OCI-LY7 (cell line): ENCODE measurements at places on chromosomes 1 and 21. TPM values are rescaled to one million over a fixed set of nuclear protein-coding genes. Genes with fewer than 3 reads are reported as not detected.
A peak's percentile ranks its signal among the peaks of the same experiment; 100 is the strongest.

DNA sequence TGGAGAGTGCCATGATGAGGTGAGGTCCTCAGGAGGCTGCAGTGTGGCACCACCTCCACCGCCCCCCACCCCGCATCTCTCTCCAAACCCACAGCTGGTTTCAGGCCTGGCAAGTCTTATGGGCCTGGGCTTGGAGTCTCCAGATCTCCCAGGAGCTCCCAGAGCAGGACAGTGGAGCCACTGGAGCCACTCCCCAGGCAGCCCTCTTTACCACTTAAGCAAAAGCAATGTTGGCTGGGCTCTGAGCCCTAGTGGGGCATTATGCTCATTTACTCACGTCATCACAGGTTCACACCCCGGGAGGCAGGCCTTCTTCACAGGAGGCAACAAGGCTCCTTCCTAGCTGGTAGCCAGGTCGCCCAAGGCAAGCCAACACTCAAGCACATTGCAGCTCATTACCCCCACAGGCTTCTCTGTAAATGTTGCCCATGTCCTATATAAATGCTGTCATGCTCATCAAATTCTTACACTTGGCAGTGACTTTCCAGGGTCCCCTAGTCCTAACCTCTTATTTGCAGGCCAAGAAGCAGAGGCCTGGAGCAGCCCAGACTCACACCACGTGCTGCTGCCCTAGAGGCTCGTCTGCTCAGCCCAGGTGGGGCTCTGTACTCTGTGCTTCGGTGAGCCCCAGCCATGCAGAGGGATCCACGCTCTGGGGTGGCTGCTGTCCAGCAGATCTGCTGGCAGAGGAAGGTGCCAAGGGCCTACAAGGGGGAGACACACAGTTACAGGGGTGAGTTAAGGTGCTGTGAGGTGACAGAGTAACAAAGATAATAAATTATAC is 459.3 kb downstream of the MATN1 start:
- no peak for DNase-seq

DNA sequence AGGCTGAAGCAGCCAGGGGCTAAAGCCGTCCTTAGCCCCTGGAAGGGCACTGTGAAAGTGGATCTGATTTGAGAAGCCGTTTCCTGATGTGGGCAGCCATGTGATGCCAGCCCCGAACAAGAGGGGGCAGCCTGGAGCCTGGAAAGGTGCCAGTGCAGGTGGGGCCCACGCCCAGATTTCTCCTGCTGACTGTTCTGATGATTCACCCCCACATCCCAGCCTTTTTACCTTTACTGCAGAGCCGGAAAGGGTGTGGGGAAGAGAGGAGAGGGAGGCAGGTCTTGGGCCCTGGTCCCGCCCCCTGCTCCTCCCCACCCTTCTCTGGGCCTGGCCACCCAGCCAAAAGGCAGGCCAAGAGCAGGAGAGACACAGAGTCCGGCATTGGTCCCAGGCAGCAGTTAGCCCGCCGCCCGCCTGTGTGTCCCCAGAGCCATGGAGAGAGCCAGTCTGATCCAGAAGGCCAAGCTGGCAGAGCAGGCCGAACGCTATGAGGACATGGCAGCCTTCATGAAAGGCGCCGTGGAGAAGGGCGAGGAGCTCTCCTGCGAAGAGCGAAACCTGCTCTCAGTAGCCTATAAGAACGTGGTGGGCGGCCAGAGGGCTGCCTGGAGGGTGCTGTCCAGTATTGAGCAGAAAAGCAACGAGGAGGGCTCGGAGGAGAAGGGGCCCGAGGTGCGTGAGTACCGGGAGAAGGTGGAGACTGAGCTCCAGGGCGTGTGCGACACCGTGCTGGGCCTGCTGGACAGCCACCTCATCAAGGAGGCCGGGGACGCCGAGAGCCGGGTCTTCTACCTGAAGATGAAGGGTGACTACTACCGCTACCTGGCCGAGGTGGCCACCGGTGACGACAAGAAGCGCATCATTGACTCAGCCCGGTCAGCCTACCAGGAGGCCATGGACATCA is at the start of gene SFN:
SFN (plus strand) TSS at position 369 of the 904 bp plus-strand sequence; CDS start at position 433, 64 bp downstream.
- DNase-seq, result peak; percentile 74

F13B gene
- not detected in 2 replicates for total RNA-seq

DNA sequence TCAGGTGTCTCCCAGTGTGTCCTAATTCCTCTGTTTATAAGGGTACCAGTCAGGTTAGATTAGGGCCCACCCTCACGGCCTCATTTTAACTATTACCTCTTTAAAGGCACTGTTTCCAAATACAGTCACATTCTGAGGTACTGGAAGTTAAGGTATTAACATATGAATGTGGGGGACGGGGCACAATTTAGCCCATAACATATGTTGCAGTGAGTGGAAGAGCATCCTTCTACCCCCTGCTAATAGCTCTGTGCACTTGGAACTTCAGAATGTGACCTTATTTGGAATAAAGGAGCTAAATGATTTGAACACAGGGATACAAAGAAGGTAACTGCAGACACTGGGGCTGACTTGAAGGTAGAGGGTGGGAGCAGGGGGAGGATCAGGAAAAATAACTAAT is 67.3 kb upstream of the ADGRL2 start:
- DNase-seq, result no peak

DNA sequence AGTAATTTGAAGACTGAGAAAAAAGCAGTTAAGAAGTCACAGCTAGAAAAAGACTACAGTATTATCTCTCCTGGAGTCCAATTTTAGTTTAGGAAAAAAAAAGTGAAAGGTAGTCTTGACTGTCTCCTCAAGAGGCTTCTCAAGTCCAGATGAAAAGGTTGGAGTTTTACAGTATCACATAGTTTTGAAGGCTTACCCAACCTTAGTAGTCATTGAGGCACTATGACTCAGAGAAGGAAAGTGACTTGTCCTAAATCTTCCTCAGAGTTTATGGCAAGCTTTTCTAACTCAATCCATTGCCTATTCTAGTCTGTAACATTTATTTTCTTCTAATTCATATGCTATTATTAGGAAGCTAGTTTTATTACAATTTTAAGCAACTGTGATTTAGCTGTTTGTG is 174.9 kb downstream of the DPYD start:
- DNase-seq, result no peak
